ENCODE measurements at places on chromosomes 12 and 14.

DNA sequence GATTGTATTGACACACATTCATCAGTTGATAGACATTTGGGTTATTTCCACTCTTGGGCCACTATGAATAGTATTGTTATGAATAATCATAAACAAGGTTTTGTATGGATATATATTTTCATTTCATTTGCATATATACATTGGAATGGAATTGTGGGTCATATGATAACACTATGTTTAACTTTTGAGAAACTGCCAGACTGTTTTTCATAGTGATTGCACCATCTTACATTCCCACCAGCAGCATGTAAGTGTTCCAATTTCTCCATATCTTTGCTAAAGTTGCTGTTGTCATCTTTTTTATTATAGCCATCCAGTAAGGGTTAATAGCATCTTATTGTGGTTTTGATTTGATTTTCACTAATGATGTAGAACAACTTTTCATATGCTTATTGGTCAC is 198.5 kb upstream of the PPFIA2 start:
- no peak for DNase-seq

GRCh38 chr12:120738252-120739030 is 12.8 kb downstream of the ACADS start:
- DNase-seq, result no peak

- no peak for DNase-seq
Measured at GRCh38 chr14:53539489-53540126, 386.5 kb upstream of the DDHD1 start.

GRCh38 chr12:11568155-11568761 is 81.2 kb upstream of the ETV6 start:
- DNase-seq, result no peak

DNA sequence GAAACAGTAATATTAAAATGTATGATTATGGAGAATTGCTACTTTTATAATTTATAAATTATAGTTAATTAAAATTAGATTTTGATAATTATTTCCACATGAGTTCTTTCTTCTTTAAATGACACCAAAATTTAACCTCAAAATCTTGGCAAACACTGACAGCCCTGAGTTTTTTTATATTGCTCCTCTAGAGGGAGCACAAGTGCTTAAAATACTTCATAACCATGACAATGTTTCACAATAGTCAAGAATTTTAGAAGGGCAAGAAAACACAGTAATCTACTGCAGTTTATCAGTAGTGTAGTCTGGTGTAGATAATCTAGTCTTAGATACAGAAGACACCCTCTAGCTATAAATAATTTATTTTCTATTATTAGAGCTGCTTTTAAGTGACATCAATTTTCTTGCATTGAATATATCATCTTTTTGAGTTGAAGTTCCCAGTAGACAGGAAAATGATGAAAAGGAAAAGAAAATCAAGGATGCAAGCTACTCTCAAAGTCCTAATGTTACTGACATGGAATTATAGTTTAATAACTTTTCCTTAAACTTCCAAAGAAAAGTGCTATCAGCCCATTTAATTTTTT is 14.3 kb upstream of the PTGER2 start:
- no peak for DNase-seq

- DNase-seq, result no peak
Measured at GRCh38 chr12:132057691-132058090, 86.4 kb downstream of the DDX51 start.

DNA sequence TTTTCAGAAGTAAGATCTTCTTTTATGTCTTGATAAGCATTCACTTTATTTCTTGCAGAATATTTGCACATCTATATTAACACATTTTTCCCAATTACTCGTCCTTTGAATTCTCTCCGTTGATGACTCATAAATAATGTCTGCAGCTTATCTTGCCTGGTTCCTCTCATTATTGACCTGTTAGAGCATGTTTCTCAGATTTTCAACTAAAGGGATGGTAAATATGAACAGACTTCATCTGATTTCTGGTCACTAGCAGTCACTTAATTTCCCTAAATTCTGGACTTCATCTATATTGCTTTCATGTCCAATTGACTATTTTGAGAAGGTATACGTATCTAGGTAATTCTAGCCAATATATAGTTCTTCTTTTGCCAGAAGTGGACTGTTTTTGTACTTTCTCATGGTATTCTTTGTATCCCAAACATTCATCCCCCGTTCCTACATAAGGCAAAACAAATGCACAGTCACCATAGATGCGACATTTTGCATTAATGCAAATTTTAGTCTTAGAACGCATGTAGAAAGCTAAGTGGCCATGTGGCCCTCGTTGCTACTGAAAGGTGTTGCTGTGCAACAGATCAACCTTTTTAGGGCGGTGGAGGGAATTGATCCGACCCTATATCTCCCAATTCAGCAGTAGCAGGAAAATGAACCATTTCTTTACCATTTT is 6.2 kb downstream of the PIK3C2G start:
- no peak for DNase-seq

DNA sequence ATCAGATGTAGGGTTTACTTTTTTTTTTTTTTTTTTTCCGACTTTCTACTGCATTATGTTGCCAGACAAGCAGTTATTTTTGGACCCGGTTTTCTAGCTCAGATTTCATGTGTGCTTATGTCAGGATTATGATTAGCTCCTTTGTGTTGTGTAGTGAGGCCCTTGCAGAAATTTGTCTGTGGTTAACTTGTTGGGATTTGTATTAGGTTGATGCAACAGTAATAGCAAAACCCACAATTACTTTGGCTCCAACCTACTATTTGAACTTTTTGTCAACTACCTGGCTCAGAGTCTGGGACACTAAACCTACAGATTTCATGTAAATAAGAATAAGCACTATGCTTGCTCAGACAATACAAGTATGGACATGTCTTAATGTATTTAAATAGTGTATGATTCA is 44.1 kb upstream of the KCNJ8 start:
- DNase-seq, result no peak

DNA sequence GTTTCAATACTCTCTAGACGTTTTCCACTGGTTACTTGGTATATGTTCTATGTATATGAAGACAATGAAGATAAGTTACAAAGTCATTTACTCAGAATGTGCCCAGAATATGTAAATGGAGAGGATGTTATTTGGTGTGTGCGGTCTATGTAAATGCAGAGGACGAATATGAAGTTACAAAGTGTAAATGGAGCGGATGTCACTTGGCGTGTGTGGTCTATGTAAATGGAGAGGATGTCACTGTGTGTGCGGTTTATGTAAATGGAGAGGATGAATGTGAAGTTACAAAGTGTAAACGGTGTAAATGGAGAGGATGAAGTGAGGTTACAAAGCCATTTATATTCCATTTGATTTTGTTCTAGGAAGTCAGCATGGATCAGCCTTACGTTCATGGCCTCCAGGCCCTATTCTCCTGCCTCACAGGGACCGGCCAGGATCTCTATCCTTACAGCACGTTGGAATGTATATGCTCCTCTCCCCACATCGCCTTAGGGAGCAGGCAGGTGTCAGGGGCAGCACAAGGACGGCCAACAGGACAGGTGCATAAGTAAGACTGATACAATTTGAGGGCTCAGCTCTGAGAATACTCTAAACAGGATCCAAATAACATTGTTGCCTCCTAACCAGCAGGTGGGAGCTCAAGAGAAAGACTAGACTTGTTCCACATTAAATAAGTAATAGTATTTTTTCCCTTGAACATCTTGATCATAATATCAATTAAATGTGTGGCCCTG is 42.4 kb downstream of the GLRX5 start:
- no peak for DNase-seq

DNA sequence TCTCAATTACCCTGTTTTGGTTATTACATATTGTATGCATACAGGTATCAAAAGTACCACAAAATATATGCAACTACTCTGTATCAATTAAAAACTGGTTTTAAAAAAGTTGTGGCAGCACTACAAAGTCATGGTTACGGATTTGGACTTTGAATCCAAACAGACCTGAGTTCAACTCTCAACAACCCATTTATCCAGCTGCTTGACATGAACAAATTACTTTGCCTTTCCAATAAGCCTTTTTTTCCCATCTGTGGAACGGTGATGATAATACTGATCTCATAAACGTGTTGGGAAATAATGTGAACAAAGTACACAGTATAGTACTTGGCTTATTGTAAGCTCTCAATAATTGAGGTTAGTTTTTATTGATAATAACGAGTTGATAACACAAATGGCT is 85.0 kb downstream of the MNAT1 start:
- no peak for DNase-seq

GRCh38 chr12:3055026-3055703 is 22.0 kb upstream of the TSPAN9 start:
- DNase-seq, result no peak

- no peak for DNase-seq
Measured at GRCh38 chr12:47781479-47782371, 8.7 kb downstream of the SLC48A1 start.

DNA sequence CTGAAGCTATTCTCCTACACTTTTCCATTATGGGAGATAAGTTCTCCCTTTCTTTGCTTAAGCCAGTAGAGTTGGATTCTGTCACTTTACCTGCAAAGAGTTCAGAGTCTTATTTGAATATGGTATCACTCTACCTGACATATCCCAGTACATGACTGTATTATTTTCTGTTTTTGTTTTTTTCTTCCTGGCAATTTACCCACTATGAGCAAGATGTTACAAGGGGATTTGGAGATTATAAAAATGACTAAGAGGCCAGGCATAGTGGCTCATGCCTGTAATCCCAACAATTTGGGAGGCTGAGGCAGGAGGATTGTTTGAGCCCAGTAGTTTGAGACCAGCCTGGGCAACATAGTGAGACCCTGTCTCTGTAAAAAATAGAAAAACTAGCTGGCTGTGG is 46.4 kb upstream of the CHST11 start:
- DNase-seq, result no peak

- DNase-seq, result no peak
Measured at GRCh38 chr14:68145036-68145435, 325.5 kb downstream of the RAD51B start.

DNA sequence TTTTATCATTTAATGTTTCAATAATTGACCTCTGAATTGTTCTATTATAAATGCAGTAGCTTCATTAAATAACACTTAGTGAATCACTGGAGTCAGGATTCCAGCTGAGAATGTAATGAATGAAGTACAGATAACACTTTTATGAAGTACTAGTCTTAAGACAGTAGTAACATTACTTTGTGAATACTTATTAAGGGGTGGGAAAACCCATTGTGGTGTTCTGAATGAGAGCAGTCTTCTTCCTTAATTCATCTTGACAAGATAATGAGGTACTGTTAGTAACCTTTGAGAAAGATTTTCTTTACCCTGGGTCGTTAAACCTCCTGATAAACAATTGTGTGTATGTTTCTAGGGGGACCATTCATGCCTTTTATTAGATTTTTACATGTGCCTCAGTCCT is 12.7 kb downstream of the NUP107 start:
- DNase-seq, result no peak

DNA sequence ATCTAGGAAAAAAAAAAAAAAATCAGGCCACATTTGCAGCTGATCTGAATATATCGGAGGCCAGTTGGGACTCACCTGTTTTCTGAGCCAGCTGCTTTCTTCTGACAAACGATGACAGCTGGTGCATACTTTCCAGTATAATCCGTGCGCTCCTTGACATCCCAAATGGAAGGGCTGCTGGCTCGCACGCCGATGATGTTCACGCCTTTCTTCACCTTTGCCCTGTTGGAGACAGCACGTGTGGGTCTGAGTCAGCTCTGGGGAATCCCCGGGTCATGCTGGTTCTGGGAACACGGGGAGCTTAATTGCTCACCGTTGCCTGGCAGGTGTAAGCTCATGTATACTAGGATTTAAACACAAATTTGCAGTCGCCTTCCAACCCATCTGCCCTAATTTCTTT is 372.8 kb downstream of the TMEM132D start:
- DNase-seq, result no peak

- DNase-seq, result no peak
Measured at GRCh38 chr14:104658325-104658712, 31.1 kb upstream of the INF2 start.

GRCh38 chr14:61524936-61525292 is 170.4 kb upstream of the HIF1A start:
- no peak for DNase-seq

DNA sequence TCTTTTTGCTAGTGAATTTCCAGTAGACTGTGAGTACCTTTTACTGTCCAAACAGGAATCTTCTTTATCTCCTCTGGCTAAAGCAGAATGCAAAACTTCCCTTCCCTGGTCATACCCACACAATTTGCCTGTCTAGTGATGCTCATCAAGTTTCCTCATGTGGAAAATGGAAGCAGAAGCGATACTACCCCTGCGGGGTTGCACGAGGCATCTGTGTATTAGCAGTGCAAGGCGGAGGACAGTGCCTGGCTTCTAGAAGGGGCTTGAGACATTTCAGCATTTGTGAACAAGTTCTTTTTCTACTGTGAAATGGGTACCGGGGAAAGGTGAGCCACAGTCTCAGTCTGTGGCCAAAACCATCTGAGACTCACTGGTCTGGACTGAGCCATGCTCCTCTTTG is 340.9 kb downstream of the AACS start:
- DNase-seq, result no peak

GRCh38 chr12:126789963-126790362 is 1477.0 kb upstream of the TMEM132C start:
- DNase-seq, result no peak

DNA sequence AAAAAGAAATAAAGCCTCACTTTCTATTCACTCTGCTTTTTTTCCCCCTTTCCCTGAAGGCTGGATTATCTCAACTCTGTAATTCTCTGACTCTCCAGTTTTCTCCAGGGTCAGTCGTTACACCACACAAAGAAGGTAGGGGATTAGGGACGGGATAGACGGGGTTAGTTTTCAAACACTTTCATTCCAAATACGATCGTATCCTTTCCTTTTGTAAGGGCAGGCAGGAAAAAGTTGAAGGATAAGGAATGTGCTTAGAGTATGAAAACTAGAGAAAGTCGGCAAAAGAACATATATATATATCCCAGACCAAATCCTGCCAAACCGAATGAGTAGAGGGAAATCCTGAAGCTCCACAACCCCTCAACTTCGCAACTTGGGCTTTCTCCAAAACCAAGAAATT is 581 bp upstream of the ESYT1 start:
- DNase-seq, result no peak

GRCh38 chr14:61113561-61114225 is 132.6 kb downstream of the SLC38A6 start:
- DNase-seq, result no peak

DNA sequence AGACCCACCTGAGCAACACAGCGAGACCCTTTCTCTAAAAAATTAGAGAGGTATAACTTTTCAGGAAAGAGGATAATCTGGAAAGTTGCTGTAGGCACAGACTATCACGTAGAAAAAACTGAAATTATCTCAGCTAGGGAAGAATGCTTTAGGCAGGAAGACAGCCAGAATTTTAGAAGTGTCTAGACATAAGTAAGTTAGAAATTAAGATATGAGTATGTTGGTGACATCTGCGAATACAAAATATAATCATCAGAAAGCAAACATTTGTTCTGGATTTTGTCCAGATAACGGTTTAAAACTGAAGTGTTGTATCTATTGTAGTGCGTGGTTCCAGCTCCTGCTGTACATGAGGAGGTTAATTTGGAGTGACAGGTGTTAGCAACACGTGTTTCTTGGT is 123.2 kb downstream of the FBXL14 start:
- DNase-seq, result no peak

- DNase-seq, result no peak
Measured at GRCh38 chr12:5165296-5165970, 121.8 kb downstream of the KCNA5 start.

- no peak for DNase-seq
Measured at GRCh38 chr14:89392181-89392580, 24.9 kb downstream of the FOXN3 start.

- no peak for DNase-seq
Measured at GRCh38 chr14:85533023-85533860, 3.3 kb downstream of the FLRT2 start.

All from cortex of kidney (tissue), 1 donor.